ENCODE measurements at places on chromosomes 7 and 10.
A peak's percentile ranks its signal among the peaks of the same experiment; 100 is the strongest.

DNA sequence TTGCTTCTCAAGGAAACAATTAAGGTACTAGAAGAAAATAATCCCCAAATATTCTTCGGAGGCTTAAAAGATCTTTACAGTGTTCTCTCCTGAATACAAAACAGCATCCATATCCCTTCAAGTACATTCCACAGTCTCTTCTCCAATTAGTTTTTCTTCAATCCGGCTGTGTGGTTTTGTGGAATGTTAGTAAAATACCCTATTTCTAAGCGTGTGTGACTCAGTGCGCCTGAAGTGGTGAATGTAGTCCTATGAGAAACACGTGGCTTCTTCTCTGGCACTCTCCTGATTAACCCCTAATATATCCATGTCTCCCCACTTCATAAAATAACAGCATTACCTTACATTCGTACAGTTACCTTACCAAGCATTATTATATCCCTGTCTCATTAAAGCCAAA is 570.2 kb downstream of the ARL4A start:
- DNase-seq = no peak

GRCh38 chr7:44977959-44978335 is 868 bp downstream of the MYO1G start:
- peak; percentile 39 for DNase-seq

DNA sequence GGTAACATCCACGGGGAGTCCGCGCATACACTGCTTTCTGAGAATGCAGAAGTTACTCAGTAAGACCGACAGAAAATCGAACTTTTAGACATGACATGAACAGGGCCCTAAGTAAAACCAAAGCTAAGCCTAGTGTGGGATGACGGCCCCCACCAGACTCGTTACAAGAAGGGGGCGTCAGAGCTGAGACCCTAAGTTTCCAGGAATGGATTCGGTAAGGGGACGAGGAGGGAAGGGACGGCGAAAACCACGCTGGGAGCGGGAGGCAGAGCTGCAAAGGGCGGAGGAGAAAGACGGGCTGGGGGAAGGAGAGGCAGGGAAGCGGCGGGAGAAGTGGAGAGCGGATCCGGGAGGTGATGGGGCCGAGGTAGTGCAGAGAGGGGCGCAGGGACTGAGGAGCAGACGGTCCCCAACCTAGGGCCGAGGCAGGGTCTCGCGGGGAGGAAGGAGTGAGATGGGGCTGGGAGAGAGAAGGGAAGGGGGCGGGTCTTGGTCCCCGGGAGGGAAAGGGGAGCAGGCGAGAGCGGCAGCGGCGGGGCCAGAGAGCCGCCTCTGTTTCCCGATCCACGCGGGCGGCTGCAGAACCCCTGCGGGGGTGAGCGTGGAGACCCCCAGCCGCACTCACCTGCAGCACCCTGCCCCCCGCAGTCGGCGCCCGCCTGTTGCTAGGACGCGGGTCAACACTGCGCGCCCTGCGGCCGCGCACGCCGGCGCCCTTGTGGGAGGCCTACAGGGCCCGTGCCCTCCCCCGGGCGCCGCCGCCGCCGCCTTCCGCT is 513 bp downstream of the ODAD2 start:
- peak; percentile 30 for DNase-seq

- DNase-seq = no peak
These were observed 107.1 kb upstream of the GSDME start for GRCh38 chr7:24864214-24864817.

DNA sequence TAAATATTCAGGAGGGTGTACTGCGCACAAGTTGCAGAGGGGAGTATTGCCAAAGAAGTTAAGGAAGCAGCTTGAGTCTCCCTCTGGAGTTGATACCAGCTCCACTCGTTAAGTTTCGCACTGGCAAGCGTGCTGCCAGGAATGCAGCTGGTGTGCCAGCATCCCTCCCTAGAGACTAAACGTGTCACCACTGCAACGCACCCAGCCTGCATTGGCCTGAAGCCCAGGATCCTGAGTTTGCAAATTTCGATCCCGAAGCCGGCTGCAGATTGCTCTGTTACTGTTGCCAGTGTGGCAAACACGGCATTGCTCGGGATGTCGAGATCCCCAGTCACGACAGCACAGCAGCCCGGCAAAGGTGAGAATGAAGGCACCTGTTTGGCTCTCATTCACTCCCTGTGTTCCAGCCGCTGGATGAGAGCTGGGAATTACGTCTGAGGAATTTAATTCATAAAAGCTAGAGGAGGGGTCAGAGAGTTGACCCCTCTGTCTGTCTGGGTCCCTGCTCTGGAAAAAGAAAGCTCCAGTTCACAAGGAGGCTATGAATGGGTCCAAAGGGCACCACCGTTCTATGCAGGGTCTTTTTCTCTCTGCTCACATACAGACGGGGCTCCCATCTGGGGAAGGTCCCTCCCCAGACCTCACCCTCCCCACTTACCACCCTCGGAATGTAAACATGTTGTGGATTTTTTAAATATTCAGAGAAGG is 61.0 kb downstream of the NRP1 start:
- DNase-seq = no peak

DNA sequence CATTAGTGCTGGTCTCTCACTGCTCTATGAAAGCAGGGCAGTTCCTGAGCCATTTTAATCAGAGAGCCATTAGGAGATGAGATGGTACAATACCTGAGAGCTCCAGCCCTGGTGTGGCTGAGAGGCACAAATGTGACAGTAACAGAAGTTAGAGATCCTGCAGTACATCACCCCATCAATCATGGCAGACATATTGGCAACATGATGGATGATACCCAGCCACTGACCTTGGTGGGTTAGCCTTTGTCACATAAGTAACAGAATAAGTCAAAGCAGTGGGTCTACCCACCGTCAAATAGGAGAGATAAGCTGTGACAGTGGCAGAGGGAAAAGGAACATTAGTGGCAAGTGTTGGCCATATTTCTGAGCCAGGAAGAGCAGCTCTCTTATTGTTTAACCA is 53.3 kb upstream of the NXPH1 start:
- no peak for DNase-seq

DNA sequence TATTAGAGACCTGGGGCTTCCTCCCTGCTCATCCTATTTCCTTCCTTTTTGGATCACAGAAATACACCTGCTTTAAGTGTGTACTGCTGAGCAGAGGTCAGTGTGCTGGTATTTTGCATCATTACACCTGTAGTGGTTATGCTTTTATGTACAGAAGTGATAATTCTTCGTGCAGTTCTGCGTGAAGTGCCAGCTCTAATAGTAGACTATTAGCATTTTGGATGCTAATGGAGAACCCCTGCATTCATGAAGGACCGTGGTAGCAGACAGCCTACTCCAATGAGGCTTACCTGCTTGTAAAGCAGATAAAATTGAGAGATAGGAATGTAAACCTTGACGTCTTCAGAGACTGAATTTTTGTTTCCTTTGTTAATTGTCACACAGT is 114.3 kb downstream of the CDK14 start:
- no peak for DNase-seq

DNA sequence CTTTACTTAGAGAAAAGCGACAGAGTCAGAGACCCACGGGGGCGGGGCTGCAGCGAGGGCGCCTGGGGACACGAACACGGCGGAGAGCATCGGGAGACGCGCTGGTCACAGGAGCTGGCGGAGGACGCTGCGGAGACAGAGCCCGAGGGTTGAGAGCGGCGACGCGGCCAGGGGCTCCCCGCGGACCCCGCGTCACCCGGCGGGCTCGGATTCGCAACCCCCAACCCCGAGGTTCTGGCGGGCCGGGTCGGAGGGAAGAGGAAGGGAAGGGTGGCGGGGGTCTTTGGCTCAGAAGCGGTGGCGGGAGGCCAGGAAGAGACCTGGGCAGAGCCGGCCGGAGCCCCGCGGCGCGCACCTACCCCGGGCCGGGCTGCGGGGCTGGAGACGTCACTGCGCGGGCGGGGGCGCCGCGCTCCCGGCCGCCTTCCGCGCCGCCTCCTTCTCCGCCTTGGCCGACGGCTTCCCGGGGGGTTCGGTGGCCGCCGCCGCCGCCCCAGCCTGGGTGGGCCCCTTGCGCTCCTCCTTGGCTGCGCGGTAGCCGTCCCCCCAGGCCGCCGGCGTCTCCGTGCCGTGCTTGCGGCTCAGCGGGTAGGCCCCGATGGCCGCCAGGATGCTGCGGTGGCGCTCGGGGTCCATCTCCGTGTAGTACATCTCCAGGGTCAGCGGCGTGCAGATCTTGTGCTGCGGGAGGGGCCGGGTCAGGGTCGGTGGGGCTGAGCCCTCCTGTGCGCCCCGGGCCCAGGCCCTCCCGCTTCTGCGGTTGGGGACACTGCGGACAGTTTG is 11.1 kb downstream of the CALY start:
- peak; percentile 47 for DNase-seq

GRCh38 chr7:108308903-108309302 is 147.3 kb downstream of the NRCAM start:
- no peak for DNase-seq

GRCh38 chr7:70944516-70944915 is 187.4 kb upstream of the GALNT17 start:
- DNase-seq = no peak

- DNase-seq = no peak
These were observed 45.9 kb upstream of the PDLIM1 start for GRCh38 chr10:95336702-95337101.

GRCh38 chr7:114086914-114087652 is 168.3 kb upstream of the PPP1R3A start:
- DNase-seq = no peak

GRCh38 chr10:64397125-64397524 is 875.9 kb downstream of the REEP3 start:
- no peak for DNase-seq

- DNase-seq = no peak
These were observed 247.8 kb downstream of the OTUD1 start for GRCh38 chr10:23686722-23687121.

GRCh38 chr7:122350701-122351100 is 46.2 kb upstream of the FEZF1 start:
- DNase-seq = no peak

- DNase-seq = no peak
These were observed 249.0 kb upstream of the PLXNA4 start for GRCh38 chr7:132825222-132825621.

- DNase-seq = no peak
These were observed 167.4 kb upstream of the SVIL start for GRCh38 chr10:29802171-29802570.

DNA sequence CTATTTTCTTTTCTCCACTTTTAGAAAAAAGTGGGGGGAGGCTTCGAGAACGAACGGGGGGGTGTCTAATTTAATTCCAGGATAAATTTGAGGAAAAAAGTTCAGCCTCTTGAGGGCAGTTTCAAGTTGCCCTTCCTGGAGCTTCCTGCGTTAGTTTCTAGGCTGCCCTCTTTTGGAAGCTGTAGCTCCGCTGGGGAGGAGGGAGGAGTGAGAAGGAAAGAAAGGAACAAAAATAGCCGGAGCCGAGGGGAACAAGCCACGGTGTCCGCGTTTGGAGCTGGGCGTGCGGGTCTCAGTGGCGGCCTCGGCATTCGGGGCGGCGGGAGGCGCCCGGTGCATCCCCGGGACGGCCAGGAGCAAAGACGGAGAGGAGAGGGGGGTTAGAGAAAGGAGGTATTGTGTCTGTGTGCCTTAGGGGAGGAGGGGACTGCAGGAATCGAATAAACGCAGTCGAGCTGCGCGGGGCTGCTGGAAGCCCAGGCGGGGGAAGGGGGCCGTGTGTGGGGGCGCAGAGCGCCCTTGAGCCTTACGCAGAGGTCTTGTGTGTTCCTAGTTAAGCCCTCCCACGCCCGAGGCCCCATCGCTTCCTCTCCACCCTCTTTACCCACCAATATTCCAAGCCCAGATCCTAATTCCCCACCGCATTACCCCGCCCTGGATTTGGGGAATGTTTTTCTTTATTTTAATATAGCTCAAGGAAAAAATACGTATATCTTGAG is 2.0 kb upstream of the TNRC18 start:
- peak; percentile 24 for DNase-seq

- no peak for DNase-seq
These were observed 58.2 kb downstream of the LANCL2 start for GRCh38 chr7:55423277-55423711.

- no peak for DNase-seq
These were observed 366.5 kb upstream of the AKR1E2 start for GRCh38 chr10:4459531-4459930.

GRCh38 chr7:19969859-19970493 is 196.6 kb upstream of the TMEM196 start:
- DNase-seq = no peak

DNA sequence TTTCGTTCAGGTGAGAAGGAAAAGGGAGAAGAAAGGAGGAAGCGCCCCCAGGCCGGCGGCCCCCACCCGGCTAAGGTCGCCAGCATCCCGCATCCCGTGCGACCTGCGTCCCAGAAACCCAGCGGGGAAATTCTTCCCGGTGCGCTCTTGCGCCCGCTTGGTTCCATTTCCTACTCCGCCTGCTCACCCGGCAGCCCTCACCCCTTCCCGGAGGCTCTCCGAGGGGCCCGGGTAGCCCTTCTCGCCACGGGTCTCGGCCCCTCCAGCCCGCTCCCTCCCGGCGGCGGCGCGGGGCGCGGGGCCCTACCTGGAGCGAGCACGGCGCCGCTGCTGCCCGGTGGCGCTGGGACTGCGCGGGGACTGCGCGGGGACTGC is at the start of gene PRKCQ:
PRKCQ (minus strand) TSS at position 373 of the 375 bp plus-strand sequence. CDS start 65,141 bp downstream, outside the sequence.
- no peak for DNase-seq

DNA sequence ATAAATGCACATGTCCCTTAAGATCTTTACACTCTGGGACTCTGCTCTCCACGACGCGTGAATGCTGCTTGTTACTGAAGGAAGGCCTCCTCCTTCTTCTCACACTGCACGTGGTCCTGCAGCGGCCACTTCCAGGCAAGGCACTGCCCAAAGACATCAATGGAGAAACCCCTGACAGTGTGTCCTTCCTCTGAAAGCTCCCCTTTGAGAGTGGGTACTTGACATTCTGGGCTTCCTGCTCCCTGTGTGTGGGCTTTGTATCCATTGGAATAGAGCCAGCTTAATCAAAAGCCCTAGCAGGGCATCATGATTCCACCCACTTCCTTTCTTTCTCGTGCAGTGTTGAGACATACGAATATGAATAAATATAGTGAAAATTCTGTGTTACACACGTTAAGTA is 69.7 kb upstream of the STK17A start:
- no peak for DNase-seq

- no peak for DNase-seq
These were observed 87.0 kb downstream of the ALOX5 start for GRCh38 chr10:45461034-45461433.

DNA sequence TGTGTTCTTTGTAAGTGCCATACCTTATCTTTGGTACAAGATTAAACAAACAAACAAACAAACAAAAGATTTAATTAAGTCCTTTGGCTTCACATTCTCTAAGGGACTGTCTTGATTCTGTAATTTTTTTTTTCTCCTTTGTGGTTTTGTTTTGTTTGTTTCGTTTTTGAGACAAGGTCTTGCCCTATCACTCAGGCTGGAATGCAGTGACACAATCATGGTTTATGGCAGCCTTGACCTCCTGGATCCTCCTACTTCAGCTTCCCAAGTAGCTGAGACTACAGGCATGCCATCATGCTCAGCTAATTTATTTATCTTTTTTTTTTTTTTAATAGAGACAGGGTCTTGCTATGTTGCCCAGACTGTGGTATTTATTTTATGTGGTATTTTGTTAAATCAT is 165.8 kb downstream of the LRRC4 start:
- DNase-seq = no peak

- no peak for DNase-seq
These were observed 415.4 kb upstream of the LRRN3 start for GRCh38 chr7:110675383-110676103.

All from activated T-cell treated with anti-CD3 and anti-CD28 coated beads, Interleukin-2, amount 50 U/mL, for 1 hour (primary cell).